ENCODE measurements at places on chromosomes 13 and 19.

GRCh38 chr13:93621051-93621450, 394.4 kb downstream of the GPC6 start:
- DNase-seq = no peak

GRCh38 chr19:49809160-49809940, 3.7 kb downstream of the FUZ start:
- DNase-seq = peak; percentile 51

- DNase-seq = no peak
These were observed 8.2 kb upstream of the SIAH3 start for GRCh38 chr13:45859705-45860104.

DNA sequence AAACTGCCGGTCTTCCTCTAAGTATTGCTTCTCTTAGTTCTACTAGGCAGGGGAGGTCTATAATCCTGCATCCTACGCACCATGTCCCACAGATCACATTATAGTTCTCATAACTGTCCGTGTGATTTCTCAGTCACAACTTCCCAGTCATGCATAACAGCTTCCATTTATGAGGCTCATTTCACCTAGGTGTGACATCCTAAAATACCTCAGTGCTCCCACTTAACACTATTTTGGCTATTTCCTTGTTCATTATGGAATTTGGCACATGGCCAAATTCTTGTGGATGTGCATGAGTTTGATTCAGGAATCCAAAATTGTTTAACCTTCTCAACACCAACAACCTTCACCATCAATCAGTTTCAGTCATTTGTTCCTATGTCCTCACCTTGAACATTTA, 989.9 kb downstream of the OLFM4 start:
- no peak for DNase-seq

DNA sequence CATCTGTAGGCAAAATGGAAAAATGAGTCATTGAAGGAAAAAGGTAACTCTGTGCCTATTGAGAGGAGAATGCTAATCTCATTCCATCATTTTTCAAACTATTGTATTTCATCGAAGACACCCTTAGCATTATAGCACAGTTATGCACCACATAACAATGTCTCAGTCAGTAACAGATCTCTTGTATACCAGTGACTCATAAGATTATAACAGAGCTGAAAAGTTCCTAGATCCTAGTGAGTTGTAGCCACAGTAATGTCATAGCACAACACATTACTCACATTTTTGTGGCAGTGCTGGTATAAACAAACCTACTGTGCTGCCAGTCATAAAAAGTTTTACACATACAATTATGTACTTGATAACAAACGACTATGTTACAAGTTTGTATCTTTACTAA, 1077.6 kb downstream of the DIAPH3 start:
- no peak for DNase-seq

DNA sequence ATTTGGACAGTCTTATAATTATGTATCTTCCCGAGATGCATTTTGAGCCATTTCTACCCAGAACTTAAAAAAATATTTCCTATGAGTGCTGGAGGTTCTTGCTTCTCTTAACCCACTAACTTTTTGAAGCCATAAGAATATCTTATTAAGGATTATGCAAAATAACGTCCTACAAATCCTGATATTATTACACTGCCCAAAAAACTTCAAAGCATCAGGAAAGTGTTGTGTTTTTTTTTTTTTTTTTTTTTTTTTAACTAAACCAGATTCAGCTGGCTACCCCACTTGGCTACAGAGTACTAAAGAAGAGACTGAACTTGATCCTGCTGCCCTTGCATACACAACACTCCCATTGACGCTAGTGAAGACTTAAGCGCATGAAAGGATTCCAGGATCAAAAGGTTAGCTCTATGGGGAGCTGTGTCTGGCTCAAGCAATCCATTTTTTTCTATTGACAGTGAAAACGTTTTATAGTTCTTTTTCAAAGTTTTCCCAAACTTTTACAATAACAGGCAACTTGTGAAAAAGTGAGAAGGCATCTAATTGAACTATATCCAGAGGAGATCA, 141.4 kb downstream of the KCNRG start:
- DNase-seq = no peak

DNA sequence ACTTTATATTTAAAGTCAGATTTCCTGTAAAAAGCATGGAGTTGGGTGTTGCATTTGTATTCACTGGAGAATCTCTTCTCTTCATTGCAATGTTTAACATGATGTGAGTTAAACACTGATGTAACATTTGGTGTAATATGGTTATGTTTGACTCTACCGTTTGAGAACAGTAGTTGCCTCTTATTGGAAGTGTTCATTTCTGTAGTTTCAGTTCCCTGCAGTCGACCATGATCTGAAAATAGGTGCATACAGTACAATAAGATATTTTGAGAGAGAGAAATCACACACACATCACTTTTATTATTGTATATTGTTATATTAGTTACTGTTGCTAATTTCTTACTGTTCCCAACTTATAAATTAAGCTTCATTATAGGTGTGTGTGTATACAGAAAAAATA, 105.2 kb upstream of the SPACA7 start:
- DNase-seq = no peak

- DNase-seq = no peak
These were observed 466.0 kb downstream of the FGF14 start for GRCh38 chr13:101935828-101936227.

DNA sequence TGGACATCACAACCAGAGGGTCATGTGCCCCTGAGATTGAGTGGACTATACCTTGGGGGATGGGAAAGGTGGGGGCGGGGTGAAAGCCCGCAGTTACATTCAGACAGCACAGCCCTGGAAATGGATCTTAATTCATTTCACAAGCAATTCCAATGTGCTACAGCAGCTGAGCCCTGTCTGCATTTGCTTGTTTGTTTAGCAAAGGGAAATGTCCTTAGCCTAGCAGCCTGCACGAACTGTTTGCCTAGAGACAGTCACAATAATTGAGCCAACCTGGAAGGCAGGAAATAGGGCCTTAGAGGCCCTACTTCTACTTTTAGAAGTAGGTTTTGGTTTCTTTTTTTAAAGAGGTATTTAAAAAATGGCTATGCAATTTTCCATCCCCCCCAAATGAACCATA, 177.3 kb upstream of the KL start:
- no peak for DNase-seq
